Mammary epithelial cell (primary cell): ENCODE measurements at places on chromosomes 1 and 21. TPM values are rescaled to one million over a fixed set of nuclear protein-coding genes. Genes with fewer than 3 reads are reported as not detected.

Gene AADACL3
- polyA plus RNA-seq: not detected

Gene TNFRSF1B
- 0.08 TPM for polyA plus RNA-seq

Gene ADAM30
- not detected for polyA plus RNA-seq

Gene TSPEAR
- not detected for polyA plus RNA-seq

Gene PYHIN1
- 0.42 TPM for polyA plus RNA-seq

Gene LDLRAD2
- polyA plus RNA-seq: not detected

Gene NBPF10
- polyA plus RNA-seq: 0.76 TPM

Gene SEC16B
- 0.99 TPM for polyA plus RNA-seq

Gene ZNF670
- 2.0 TPM for polyA plus RNA-seq

Gene NME7
- 20.8 TPM for polyA plus RNA-seq

Gene BTBD8
- 0.49 TPM for polyA plus RNA-seq

Gene PCP4L1
- polyA plus RNA-seq: 0.09 TPM

Gene CYP4Z1
- not detected for polyA plus RNA-seq

Gene VWA1
- polyA plus RNA-seq: 4.2 TPM

Gene LCE2C
- not detected for polyA plus RNA-seq

Gene TSPAN1
- polyA plus RNA-seq: 510 TPM

Gene ILDR2
- polyA plus RNA-seq: 0.02 TPM

Gene GCLM
- polyA plus RNA-seq: 108 TPM

Gene ID3
- polyA plus RNA-seq: 31.7 TPM

Gene HFM1
- polyA plus RNA-seq: not detected

Gene HSF2BP
- polyA plus RNA-seq: 3.0 TPM

Gene SH2D5
- 20.7 TPM for polyA plus RNA-seq

Gene ZFYVE9
- 10.2 TPM for polyA plus RNA-seq

Gene KCNJ15
- 58.5 TPM for polyA plus RNA-seq

Gene MEGF6
- 0.71 TPM for polyA plus RNA-seq

Gene PRDM16
- 0.22 TPM for polyA plus RNA-seq

Gene S100A3
- 46.1 TPM for polyA plus RNA-seq

Gene HAO2
- polyA plus RNA-seq: not detected

Gene C1orf94
- polyA plus RNA-seq: not detected

Gene KIF21B
- 0.12 TPM for polyA plus RNA-seq

Gene FALEC
- not detected for polyA plus RNA-seq

Gene TRABD2B
- 0.16 TPM for polyA plus RNA-seq
